ENCODE measurements at places on chromosomes 6 and 20.
A peak's percentile ranks its signal among the peaks of the same experiment; 100 is the strongest.

- DNase-seq, result no peak
Measured at GRCh38 chr6:152943260-152943897, 39.5 kb downstream of the FBXO5 start.

GRCh38 chr6:43476746-43477145, 624 bp upstream of the TJAP1 start:
- no peak for DNase-seq

- no peak for DNase-seq
Measured at GRCh38 chr6:32163559-32164258, 686 bp upstream of the EGFL8 start.

DNA sequence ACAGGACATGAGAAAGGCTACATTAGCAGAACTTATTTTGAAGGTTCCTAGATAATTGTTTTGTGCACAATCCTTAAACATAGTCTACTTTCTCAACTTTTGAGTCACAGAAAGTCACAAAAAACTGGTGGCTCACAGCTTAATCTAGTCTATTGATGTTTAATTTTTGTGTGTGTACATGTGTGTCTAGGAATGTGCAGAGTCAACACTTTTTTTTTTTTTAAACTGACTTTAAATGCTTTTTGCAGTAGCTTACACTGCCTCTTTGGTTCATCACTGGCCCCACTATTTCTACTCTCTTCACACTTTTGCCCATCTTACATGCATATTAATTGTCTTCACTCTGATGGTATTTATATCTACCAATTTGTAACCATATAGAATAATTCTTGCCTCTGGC, 566.9 kb downstream of the BCKDHB start:
- no peak for DNase-seq

DNA sequence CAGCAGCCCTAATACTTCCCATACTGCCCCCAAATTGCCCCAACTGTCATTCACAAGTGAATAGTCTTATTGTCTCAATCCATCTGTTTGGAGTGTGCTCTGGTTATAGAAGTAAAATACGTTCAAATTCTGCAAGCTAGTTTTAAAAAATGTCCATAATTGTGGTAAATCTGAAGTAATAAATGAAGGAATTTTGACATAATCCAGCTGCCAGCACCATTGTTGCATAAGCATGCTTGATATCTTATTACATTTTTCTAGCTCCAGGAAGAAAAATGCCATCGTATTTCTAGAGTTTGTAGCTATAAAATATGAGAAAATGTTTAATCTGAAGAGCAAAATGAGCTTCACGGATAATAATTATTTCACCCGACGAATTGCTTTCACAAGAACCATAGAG, 664.7 kb downstream of the RFPL4B start:
- DNase-seq, result no peak

DNA sequence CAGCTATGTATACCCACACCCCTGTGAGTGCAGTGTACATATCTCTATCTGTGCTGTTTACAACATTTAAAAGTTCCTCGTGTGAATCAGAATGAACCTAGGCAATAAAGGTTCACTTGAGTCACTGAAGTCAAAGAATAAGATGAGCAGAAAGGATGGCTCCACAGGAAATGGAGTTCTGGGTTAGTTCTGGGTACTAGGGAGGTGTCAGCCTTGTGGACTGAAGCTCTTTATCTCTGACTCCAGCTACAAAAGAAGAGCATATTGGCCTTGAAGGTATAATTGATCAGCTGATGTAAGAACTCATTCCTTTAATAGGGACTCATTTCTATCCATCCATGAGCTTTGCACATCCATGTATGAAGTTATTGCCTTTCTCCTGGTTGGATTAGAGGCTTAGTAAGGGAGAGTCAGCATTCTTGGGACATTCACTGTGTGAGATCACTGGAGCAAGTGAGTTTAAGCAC, 73.9 kb upstream of the BACH2 start:
- no peak for DNase-seq

DNA sequence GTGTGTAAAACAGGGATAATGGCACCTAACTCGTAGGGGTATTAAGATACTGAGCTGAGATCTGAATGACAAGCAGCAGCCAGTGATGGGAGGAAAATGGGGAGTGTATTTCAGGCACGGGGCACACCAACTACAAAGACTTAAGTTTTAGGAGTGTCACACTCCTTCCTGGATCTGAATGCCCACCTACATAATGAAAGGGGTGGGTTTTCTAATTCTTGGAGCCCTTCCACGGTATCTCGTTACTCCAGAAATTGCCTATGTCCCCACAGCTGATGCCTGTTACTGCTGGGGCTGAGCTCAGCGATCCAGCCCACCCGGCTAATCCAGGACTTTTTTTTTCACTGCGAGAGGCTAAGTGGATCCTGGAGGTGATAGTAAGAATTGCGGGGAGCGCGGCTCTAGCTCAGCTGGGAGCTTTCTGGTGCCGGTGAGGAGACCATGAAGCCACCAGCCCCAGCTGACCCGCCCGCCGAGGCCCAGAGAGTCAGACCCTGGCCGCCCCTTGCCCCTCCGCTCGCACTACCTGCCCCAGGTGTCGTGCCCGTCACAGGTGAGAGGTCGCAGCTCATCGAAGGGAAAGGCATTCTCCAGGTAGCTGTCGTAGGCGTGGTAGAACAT, 727 bp downstream of the EDEM2 start:
- peak; percentile 9 for DNase-seq

All from T-helper 2 cell (primary cell).